H9 (cell line): ENCODE measurements at places on chromosomes 11 and 22. TPM values are rescaled to one million over a fixed set of nuclear protein-coding genes. Genes with fewer than 3 reads are reported as not detected.

USP35 gene
- 6.8 and 7.7 TPM in 2 replicates for total RNA-seq

TTC17 gene
- 65.6 and 68.5 TPM in 2 replicates for total RNA-seq

DNA sequence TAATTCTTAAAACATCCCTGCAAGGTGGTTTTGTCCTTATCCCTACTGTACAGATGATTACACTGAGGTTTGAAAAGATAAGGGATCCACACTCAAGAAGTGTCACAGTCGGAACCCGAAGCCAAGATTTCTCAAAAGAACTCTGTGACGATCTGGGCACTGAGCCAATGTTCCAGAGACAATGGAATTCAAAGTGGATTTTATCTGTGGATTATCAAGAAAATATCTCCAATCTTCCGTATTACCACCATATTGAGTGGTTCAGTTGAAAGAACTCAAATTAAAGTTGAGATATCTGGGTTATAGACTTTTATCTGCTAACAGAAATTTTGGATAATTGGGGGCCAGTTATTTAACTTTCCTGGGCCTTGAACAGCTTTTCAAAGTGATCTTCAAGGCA is 100.0 kb upstream of the GRAMD1B start:
- no peak for DNase-seq

CHADL gene
- 1.3 and 1.6 TPM in 2 replicates for total RNA-seq
